Neural progenitor cell (in vitro differentiated cells): ENCODE measurements at places on chromosomes 4 and X. TPM values are rescaled to one million over a fixed set of nuclear protein-coding genes. Genes with fewer than 3 reads are reported as not detected.

MAGEB1 gene
- total RNA-seq = not detected in 2 replicates

HOPX gene
- total RNA-seq = 2.6 and 2.8 TPM in 2 replicates

TMSB15B gene
- total RNA-seq = 30.2 and 47.4 TPM in 2 replicates

ASMT gene
- total RNA-seq = 0.28 TPM in 1 of 2 replicates, not detected in the other

F9 gene
- not detected in 2 replicates for total RNA-seq

TRIM61 gene
- not detected in 2 replicates for total RNA-seq

NCAPG gene
- total RNA-seq = 132 and 211 TPM in 2 replicates

PASD1 gene
- not detected in 2 replicates for total RNA-seq

PSAPL1 gene
- 0.06 TPM in 1 of 2 replicates, not detected in the other for total RNA-seq

PNMA3 gene
- total RNA-seq = 2.9 and 3.1 TPM in 2 replicates

SPOCK3 gene
- 0.21 and 0.34 TPM in 2 replicates for total RNA-seq

GPR50 gene
- 0.47 and 2.2 TPM in 2 replicates for total RNA-seq

WDFY3 gene
- 48.6 and 55.8 TPM in 2 replicates for total RNA-seq

P2RY4 gene
- total RNA-seq = 0.28 TPM in 1 of 2 replicates, not detected in the other

RIPPLY1 gene
- not detected in 2 replicates for total RNA-seq

NRK gene
- total RNA-seq = not detected in 2 replicates

SRPX gene
- total RNA-seq = 3.2 and 4.8 TPM in 2 replicates

EMCN gene
- not detected in 2 replicates for total RNA-seq

SEPTIN6 gene
- total RNA-seq = 19.4 and 21.7 TPM in 2 replicates

PROM1 gene
- 43.0 and 55.9 TPM in 2 replicates for total RNA-seq

MAOB gene
- 0.40 and 1.5 TPM in 2 replicates for total RNA-seq

PPEF2 gene
- 0.07 TPM in 1 of 2 replicates, not detected in the other for total RNA-seq

PLXNA3 gene
- 4.3 and 9.6 TPM in 2 replicates for total RNA-seq

ADAMTS3 gene
- total RNA-seq = 2.0 and 2.1 TPM in 2 replicates

BCLAF3 gene
- total RNA-seq = 7.4 and 9.7 TPM in 2 replicates

NXF2B gene
- 0.96 and 2.2 TPM in 2 replicates for total RNA-seq

BRS3 gene
- not detected in 2 replicates for total RNA-seq

IBSP gene
- not detected in 2 replicates for total RNA-seq

FAM199X gene
- total RNA-seq = 17.9 and 28.8 TPM in 2 replicates

ATP1B4 gene
- not detected in 2 replicates for total RNA-seq

ATP2B3 gene
- 0.59 TPM in 1 of 2 replicates, not detected in the other for total RNA-seq

IL1RAPL1 gene
- 10.7 and 13.4 TPM in 2 replicates for total RNA-seq

UFSP2 gene
- total RNA-seq = 43.0 and 56.9 TPM in 2 replicates

ARHGAP24 gene
- 2.2 and 2.6 TPM in 2 replicates for total RNA-seq

PPEF1 gene
- 0.26 and 0.34 TPM in 2 replicates for total RNA-seq

GRIA2 gene
- 0.07 TPM in 1 of 2 replicates, not detected in the other for total RNA-seq

PABPC1L2A gene
- total RNA-seq = 0.77 TPM in 1 of 2 replicates, not detected in the other

FGF5 gene
- total RNA-seq = not detected in 2 replicates

LRRC66 gene
- 0.40 and 1.0 TPM in 2 replicates for total RNA-seq

PARM1 gene
- 1.2 and 1.6 TPM in 2 replicates for total RNA-seq
